ENCODE measurements at places on chromosomes 5 and 9. TPM values are rescaled to one million over a fixed set of nuclear protein-coding genes. Genes with fewer than 3 reads are reported as not detected.

GRCh38 chr9:24608599-24608998 lies 62.9 kb upstream of the IZUMO3 start:
- no peak for DNase-seq

DNA sequence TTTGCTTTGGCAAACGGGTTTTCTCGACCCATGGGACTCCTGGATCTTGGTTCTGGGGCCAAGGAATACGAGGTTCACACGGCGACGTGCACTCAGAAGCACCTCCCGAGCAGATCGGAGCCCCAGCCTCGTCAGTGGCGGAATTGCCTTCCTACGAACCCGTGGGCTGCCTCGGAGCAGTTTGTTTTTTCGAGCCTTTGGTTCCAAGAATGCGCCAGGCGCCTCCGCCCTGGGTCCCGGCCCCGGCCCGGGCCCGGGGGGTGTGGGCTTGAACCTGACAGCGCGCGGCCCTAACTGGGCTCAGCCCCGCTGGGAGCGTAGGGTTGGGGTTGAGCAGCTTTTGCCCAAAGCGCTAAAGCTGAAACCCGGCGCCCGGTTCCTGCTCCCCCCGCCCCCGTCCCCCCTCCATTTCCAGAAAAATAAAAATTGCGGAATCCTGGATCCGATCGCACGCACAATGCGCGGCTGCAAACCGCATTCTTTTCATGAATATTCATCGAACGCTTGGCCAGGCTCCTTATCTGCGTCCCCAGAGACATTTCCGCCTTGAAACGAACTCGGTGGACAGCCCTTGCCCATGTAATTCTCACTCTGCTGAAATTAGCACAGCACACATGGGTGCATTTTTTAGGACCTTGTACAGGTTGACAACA lies 1.0 kb downstream of the BASP1 start:
- peak; percentile 67 for DNase-seq

GRCh38 chr9:105359892-105360291 lies 87.9 kb upstream of the FSD1L start:
- DNase-seq, result peak; percentile 73

DNA sequence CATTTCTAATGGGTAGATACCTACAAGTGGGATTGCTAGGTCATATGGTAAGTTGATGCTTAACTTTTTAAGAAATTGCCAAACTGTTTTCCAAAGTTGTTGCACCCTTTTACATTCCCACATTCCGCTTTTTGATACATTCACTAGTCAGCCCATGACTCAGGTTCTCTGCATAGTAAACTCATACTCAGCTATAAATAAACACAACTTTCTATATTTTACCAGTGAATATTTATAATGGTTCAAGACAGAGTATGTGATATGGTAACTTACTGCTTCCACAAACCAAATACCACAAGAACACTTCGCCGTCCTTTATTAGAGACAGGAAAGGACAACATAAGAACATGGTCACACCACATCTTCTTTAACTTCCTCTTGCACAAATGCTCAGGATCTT lies 54.0 kb downstream of the PLPP1 start:
- peak; percentile 79 for DNase-seq

DNA sequence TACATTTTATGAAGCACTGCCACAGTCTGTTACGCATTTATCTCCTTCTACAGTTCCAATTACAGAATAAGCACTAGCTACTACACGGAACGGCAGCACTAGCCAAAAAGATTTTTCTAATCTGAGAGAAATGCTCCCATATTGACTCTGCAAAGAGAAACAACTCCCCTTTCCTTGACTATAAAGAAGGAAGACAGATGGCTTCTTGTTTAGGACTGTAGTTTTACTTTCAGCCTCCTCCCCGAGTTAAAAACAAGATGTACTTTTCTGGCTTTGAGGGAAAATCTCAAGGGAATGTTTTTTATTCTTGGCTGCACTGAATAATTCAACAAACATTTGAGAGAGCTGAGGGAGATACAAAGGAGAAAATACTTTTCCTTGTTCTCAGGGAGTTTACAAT lies 1.9 kb upstream of the SLC44A1 start:
- no peak for DNase-seq

Gene LCN2
- total RNA-seq, result not detected

- DNase-seq, result no peak
Measured at GRCh38 chr5:68699966-68700365, 393.8 kb upstream of the SLC30A5 start.

DNA sequence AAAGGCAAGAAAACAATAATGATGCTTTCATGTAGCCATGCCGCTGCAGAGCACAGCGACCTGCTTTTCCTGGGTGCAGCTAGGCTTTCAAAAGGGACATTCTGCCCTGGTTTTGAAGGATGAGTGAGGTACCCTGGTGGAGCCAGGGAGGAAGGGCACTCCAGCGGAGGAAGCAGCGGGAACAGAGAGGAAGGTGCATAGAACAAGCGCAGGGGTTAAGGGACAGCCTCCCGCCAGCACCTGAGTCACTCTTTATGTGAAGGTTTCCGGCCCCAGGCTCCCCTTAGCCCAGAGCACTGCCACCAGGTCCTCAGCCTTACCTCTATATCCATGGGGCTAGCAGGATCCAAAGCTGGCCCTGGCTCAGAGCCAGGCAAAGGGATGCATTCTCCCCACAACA lies 221.1 kb downstream of the CDK5RAP2 start:
- DNase-seq, result no peak

Gene GRM6
- not detected for total RNA-seq

Gene TYRP1
- 0.90 TPM for total RNA-seq

DNA sequence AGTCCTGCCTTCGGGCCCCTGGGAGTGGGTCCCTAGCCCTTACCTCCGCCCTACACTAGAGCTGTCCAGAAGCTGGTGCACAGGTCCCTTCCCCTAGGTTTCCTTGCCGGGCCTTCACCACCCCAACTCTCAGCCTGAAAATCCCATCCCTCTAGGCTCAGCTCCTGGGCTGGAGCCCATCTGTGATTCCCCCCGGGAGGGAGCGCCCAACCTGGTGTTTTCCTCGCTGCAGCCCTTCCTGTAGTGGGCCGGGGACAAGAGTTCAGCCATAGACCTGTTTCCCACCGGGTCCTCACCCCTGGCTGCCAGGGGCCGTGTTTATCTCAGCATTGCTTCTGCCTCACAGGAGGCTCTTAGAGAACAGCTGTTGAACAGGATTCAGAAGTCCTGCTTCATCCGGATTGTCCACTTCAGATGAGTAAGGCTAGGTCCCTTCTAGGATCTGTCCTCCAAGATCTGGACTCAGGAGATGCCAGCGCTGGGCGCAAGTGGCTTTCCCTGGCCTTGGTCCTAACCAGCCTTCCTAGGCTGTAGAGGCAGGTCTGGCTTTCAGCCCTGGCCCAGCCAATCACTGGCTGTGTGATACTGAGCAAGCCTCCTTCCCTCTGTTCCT lies 965 bp downstream of the GLIPR2 start:
- DNase-seq, result peak; percentile 38

Gene OR1J2
- total RNA-seq, result not detected

DNA sequence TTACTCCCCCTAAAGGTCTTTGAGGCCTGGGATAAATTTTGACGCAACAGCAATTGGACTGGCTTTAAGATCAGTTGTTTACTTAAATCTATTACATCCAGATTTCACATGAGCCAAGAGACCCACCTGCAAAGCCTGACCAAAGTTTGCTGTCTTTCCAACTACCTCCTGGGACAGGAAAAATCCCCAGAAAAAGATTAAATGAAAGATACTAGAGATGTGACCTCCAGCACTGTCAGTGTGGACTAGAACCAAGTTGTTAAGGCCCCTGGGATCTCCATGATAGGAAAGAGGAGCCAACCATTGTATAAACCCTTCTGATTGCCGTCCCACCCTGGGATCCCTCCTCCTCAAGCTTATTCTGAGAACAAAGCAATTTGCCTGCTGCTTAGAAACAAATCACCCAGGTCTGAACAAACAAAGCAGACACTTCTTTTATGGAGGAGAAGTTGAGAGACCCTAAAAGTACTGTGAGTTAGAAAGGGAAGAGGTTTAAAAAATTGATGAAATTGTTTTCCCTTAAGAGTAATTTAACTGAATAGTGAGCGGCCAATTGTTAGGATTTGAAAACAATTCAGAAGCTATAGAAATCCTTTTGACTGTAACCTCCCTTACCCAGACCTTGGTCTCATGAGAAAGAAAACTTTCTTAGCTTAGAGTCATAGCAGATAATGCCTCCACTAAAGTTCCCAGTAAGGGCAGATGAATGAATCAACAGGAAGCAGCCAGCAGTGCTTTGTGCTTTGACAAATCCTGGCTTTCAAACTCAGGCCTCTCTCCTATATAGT lies 255.2 kb downstream of the TMEM167A start:
- no peak for DNase-seq

Gene NIM1K
- 0.56 TPM for total RNA-seq

- DNase-seq, result no peak
Measured at GRCh38 chr5:178322736-178323540, 90.3 kb upstream of the PHYKPL start.

Gene BARHL1
- total RNA-seq, result not detected

- no peak for DNase-seq
Measured at GRCh38 chr5:44844744-44845143, 36.0 kb downstream of the MRPS30 start.

GRCh38 chr5:98656796-98657195 lies 116.7 kb upstream of the RGMB start:
- DNase-seq, result no peak

GRCh38 chr5:175096469-175097165 lies 347.4 kb downstream of the DRD1 start:
- no peak for DNase-seq

DNA sequence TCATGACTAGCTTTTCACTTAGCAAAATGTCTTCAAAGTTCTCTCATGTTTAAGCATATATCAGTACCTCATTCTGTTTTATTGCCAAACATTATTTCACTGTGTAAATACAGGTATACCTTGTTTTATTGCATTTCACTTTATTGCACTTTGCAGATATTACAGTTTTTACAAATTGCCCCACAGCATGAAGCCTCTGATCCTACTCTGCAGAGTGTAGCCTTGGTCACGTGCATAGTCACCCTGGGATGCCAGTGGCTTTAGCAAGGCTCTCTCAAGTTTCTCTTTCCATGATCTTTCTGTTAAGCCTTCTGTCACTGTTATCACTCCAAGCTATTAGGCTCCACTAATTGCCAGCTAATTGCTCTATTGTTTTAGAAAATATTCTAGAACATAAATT lies 182.2 kb upstream of the GRIA1 start:
- DNase-seq, result no peak

DNA sequence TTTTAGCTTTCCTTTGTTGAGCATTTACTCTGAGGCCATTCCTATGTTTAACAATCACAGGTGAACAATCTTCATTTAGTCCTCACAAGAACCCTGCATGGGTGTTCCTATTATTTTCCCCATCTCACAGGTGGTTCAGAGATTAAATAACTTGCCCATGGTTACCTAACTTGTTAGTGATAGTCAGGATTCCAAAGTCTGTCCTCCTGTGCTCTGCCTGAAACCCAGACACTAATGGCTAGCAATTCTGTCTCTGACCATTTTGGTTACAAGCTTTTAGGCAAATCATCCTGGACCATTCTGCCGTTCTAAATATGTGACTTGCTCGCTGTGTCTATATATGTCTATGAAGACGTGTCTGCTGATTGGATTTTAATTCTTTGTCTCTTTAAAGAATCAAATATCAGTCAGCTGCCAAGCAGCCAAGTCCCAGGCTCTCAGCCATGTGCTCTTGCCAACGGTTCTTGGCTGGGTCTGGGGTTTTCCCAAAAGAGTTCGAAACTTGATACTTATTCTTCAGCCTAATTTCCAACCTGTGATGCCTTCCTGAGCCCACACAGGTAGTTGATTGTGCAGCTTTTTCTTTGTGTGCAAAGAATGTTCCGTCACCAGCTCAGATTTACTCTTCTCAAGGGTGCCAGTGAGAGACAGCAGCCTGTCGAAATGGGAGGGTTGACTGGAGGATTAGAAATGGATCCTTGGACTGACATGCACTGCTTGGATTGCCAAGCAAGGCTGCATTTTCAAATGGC lies 121.7 kb downstream of the NREP start:
- DNase-seq, result no peak

- DNase-seq, result peak; percentile 9
Measured at GRCh38 chr9:73219985-73220626, 68.4 kb downstream of the ANXA1 start.

GRCh38 chr5:149152317-149152746 lies 11.0 kb downstream of the ABLIM3 start:
- DNase-seq, result peak; percentile 62

- peak; percentile 90 for DNase-seq
Measured at GRCh38 chr5:53397845-53398244, 82.6 kb upstream of the FST start.

DNA sequence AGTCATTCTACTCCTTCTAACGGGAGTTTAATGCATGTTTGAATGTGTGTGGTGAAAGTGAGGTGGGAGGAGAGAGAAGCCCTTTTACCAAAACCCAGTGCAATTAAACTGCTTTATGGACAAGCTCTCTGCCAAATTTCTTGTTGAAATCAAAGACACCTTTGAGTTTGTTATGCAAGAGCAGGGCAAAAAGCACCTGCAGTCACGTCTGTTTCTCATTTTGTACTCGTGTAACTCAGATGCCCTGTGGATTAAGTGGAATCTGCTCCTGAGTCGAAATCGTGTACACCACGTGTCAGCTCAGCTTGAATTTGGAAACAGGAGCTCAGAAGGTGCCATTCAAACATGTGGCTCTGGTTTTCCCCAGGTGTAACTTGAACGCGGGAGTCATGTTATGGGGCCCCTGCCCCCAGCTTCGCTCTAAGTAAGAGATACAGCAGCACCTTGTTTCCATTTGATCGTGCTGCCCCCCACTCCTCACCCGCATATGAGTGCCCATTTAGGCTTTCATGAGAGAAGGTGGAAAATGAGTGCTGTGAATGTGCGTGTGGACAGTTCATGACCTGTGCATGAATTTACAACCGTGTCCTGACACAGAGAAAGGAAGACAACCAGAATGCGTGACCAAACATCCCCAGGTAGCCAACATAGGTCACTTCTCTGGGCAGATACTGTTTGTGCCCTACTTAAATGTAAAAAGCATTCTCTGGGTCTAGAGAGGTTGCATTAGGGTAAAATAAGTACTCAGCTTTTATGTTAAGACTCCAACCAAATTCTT lies 347.0 kb upstream of the SLC30A5 start:
- DNase-seq, result no peak

Gene HNRNPAB
- total RNA-seq, result 32.1 TPM

Gene LHFPL2
- total RNA-seq, result 11.3 TPM

DNA sequence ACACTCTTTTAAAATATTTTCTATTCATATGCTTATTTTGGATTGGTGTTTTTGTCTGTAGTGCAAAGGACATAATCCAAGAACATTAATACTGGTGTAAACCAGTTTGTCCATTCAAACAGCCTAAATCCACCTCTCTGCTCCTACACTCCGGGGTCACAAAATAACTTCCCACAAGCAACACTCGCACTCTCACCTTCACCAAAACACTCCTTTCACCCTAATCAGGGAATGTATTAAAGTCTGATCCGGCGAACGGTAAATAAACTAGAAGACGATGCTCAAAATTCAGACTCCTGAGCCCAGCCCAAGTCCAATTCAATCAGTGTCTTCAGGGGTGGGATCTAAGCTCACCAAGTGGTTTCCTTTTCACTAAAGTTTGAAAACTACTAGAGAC lies 649 bp downstream of the AP3B1 start:
- no peak for DNase-seq

- DNase-seq, result no peak
Measured at GRCh38 chr5:125894383-125894782, 528.8 kb upstream of the GRAMD2B start.

Measured in IMR-90 (cell line).